Esophagus mucosa (tissue), 1 donor: ENCODE measurements at places on chromosomes 16 and 17. TPM values are rescaled to one million over a fixed set of nuclear protein-coding genes. Genes with fewer than 3 reads are reported as not detected.

Gene CDH15
- total RNA-seq, result not detected

Gene CDT1
- 21.6 TPM for total RNA-seq

Gene TBC1D3G
- not detected for total RNA-seq

Gene KRTAP1-5
- not detected for total RNA-seq

Gene PYY
- not detected for total RNA-seq

Gene ZSWIM7
- total RNA-seq, result 6.8 TPM

Gene MMP25
- total RNA-seq, result 0.80 TPM

Gene TMC5
- total RNA-seq, result 5.0 TPM

Gene CTRL
- 0.64 TPM for total RNA-seq

Gene EXOC3L1
- 1.4 TPM for total RNA-seq

Gene OSGIN1
- 5.6 TPM for total RNA-seq

Gene PYCARD
- total RNA-seq, result 75.6 TPM

Gene CCDC43
- total RNA-seq, result 19.0 TPM

Gene ZG16B
- 15.3 TPM for total RNA-seq

Gene QRICH2
- 1.6 TPM for total RNA-seq

Gene TBC1D3B
- 7.2 TPM for total RNA-seq

Gene MRPS34
- 98.6 TPM for total RNA-seq

Gene CCL4L2
- total RNA-seq, result not detected

Gene KRT28
- total RNA-seq, result not detected

Gene MEFV
- total RNA-seq, result 0.52 TPM

Gene MYCBPAP
- 0.40 TPM for total RNA-seq

Gene MFAP4
- total RNA-seq, result 5.2 TPM

Gene UTS2R
- not detected for total RNA-seq

Gene C17orf113
- total RNA-seq, result 0.48 TPM

Gene C17orf78
- not detected for total RNA-seq

Gene GRAP
- total RNA-seq, result 1.00 TPM

Gene ASPA
- total RNA-seq, result 0.56 TPM

Gene CBLN1
- total RNA-seq, result 0.36 TPM

Gene ADAMTS18
- not detected for total RNA-seq

Gene CCL4
- not detected for total RNA-seq

Gene KRTAP3-1
- total RNA-seq, result not detected

Gene NT5C
- total RNA-seq, result 66.6 TPM

Gene PSKH1
- 15.5 TPM for total RNA-seq

Gene FOXO3B
- 0.36 TPM for total RNA-seq

Gene MC1R
- total RNA-seq, result 1.6 TPM

Gene RNF222
- total RNA-seq, result 10.8 TPM

Gene CANT1
- total RNA-seq, result 55.5 TPM

Gene ABCC12
- not detected for total RNA-seq

Gene SLC38A8
- not detected for total RNA-seq

Gene GCGR
- 0.08 TPM for total RNA-seq

Gene ERN2
- total RNA-seq, result 0.36 TPM

Gene CCDC40
- 0.72 TPM for total RNA-seq

Gene HNF1B
- total RNA-seq, result not detected

Gene ZP2
- total RNA-seq, result not detected

Gene CA4
- 0.36 TPM for total RNA-seq

Gene CCDC200
- total RNA-seq, result not detected

Gene LRRC36
- not detected for total RNA-seq

Gene CLDN9
- total RNA-seq, result not detected

Gene GAS2L2
- total RNA-seq, result not detected

Gene LGALS9B
- 14.3 TPM for total RNA-seq
